Esophagus muscularis mucosa (tissue), 4 donors: ENCODE measurements at places on chromosomes 4 and X.
A peak's percentile ranks its signal among the peaks of the same experiment; 100 is the strongest.

- H3K4me3 ChIP-seq = no peak overlapping the region
- no peaks in the 10 kb centered on the region for H3K36me3 ChIP-seq
- DNase-seq = no peak
- H3K27me3 ChIP-seq = no peaks in the 10 kb centered on the region
- H3K27ac ChIP-seq = no peak overlapping the region
Measured at GRCh38 chr4:125527681-125528080, 212.9 kb downstream of the FAT4 start.

GRCh38 chrX:131317326-131317725 is 28.2 kb upstream of the IGSF1 start:
- H3K27me3 ChIP-seq = no peaks in the 10 kb centered on the region
- H3K4me3 ChIP-seq = no peak overlapping the region
- no peak overlapping the region for H3K27ac ChIP-seq

DNA sequence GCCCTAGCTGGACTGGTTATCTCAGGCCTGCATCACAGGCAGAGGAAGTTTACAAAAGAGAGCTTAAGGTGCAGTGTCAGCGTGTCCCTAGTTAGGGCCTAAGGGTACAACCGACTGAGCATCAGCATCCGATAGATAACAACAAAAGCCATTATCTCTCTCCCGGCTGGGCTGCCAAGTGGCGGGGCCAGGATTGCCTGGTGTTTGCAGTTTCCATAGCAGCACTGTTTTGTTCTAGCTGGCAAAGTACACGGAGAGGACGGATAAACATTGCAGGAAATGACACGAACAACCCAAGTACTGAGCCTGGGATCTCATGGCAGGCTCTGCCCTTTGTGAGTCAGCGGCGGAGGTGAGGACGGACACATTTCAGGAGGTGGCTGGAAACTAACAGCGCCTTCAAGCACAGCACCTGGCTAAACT is 104.7 kb upstream of the NOCT start:
- peak overlapping the region; percentile 17 for H3K4me3 ChIP-seq
- peak overlapping the region; percentile 74 for H3K27ac ChIP-seq
- H3K4me1 ChIP-seq = peaks cover 34% of the 10 kb centered on the region
- no peak for DNase-seq

DNA sequence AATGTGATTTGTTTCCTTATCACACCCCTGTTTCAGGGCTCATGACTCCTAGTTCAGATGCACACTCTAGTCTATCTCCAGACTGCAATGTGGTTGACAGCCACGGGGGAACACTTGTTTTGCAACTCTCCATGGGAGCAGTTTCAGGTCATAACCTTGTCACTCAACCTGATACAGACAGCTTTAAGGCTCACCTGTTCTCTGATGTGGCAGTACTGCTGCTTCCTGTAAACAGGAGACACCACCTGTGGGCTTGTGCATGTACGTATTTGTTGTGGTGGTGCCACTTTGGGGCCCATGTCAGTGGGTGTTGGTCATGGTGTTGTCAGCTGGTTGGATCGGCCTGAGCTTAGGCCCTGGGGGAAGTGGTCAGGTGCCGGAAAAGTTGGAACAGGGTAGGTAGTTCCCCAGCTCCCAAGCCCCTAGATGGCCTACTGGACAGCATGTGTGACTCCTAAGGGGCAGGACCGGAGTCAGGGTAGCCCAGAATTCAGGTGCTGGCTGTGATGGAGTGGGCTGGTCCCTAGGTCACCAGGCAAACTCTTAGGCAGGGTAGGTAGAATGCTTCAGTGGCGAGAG is 46.2 kb downstream of the FAM9B start:
- DNase-seq = no peak
- H3K4me1 ChIP-seq = peaks cover 6% of the 10 kb centered on the region
- no peak overlapping the region for H3K4me3 ChIP-seq
- no peak overlapping the region for H3K27ac ChIP-seq

DNA sequence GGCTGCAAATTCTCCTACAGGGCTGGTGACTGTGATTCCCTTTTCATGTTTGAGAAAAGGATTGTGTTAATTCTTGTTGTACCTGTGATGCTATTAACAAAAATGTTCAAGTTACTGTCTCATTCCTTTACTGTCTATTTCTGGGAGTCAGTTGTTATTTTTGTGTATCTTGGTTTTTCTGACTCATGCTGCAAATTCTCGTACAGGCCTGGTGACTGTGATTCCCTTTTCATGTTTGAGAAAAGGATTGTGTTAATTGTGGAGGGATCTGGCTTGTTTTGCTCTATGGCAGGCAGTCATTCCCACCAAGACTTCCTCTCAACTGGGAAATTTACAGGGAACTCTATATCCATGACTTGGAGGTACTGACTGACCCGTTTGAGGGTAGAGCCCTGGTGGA is 693.4 kb upstream of the INTU start:
- H3K4me1 ChIP-seq = no peaks in the 10 kb centered on the region
- no peaks in the 10 kb centered on the region for H3K36me3 ChIP-seq
- no peak for DNase-seq
- no peak overlapping the region for H3K27ac ChIP-seq
